ENCODE measurements at places on chromosomes 7 and 10.
A peak's percentile ranks its signal among the peaks of the same experiment; 100 is the strongest.

GRCh38 chr7:28280516-28280915 lies 99.9 kb upstream of the JAZF1 start:
- no peak for DNase-seq

DNA sequence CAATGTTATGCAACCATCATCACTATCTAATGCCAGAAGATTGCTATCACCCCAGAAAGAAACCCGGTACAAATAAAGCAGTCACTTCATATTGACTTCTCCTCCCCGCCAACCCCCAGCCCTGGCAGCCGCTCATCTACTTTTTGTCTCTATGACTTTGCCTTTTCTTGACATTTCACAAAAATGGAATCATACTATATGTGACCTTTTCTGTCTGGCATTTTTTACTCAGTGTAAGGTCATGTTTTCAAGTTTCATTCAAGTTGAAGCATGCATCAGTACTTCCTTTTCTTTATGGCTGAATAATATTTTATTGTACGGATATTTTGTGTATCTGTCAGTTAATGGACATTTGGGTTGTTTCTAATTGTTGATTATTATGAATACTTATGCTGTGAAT lies 28.1 kb downstream of the FHIP2A start:
- no peak for DNase-seq

- no peak for DNase-seq
Observed at GRCh38 chr10:72370201-72370722, 15.5 kb upstream of the DNAJB12 start.

- DNase-seq, result no peak
Observed at GRCh38 chr7:6320791-6321190, 48.4 kb upstream of the CYTH3 start.

DNA sequence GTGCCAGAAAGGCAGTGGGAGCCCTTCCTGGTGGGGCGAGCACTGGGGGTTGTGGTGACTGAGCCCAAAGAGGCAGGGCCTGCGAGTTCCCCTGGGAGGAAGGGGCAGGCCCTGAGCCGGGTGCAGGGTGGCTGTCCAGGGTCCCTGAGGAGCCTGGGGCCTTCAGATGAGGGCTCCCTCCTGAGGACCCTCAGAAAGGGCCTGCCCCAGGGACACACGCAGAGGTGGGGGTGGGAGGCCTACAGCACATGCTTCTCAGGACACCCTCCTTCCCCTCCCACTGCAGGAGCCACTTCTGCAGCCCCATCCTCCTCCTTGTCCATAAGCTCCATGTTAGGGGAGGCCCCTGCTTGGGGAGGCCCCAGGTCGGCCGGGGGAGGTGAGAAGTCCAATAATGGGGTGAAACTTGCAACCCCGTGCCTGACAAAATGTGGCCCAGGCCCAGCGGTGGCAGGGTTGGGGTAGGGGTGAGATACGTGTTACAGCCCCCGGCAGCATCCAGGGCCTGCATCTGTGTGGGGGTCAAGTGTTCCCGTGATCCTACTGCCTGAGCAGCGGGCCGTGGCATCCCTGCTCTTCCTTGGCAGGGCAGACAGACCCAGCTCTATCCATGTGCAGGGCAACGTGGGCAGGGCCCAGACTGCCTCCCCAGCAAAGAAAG lies 31.8 kb upstream of the RET start:
- DNase-seq, result no peak

GRCh38 chr10:132668048-132668394 lies 117.9 kb downstream of the NKX6-2 start:
- no peak for DNase-seq

DNA sequence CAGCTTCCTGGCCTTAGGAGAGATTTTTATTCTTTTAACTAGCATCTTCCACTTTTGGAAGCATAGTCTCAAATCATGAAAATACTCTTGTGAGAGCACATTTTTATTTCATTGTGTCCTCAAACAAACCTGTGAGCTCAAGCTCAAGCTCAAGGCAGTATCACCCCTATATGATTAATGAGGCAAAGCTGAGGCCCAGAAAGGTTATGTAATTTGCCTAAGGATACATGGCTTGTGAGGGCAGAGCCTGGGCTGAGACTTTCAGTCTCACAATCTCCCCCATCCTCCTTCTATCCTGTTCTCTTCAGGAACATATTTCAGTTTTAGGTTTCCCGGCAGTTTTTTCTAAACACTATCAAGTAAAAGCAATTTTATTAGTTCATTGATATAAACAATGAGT lies 359.5 kb downstream of the PTEN start:
- no peak for DNase-seq

- no peak for DNase-seq
Observed at GRCh38 chr10:31314256-31315150, 4.5 kb upstream of the ZEB1 start.

DNA sequence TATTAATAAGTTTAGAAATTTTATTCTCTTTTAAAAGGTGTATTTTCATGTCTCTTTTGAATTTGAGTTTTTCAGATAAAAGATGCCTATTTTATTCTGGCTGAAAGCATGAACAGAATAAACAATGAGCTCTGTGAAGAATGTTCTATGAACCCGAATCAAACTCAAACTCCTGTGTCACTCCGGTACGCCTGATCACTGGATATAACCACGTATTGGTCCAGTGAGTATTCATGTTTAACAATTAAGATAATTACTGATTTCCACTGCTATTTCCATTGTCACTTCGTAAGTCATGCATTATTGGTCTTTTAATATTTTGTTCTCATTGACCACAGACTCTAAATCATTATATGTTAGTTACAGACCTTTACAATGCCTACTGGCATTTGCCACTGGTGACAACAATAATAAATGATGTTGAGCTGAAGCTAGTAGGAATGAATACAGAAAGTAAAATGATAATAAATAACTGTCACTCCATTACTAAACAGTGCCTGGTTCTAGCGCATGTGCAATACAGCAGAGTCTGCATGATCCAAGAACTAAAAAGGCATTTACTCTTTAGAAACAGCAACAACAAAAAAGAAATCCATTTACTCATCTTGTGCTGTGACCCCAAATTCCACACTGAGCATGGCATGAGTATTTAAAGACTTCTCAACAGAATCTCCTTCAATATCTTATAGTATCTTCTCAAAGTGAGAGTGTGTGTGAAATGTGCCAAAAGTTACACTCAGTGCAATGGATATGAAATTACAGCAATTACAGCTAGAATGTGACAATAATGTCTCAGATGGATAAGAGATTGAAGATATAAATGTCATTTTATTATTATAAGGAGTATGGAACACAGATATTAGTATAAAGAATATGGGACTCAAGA lies 827.0 kb upstream of the LRRTM3 start:
- DNase-seq, result no peak

DNA sequence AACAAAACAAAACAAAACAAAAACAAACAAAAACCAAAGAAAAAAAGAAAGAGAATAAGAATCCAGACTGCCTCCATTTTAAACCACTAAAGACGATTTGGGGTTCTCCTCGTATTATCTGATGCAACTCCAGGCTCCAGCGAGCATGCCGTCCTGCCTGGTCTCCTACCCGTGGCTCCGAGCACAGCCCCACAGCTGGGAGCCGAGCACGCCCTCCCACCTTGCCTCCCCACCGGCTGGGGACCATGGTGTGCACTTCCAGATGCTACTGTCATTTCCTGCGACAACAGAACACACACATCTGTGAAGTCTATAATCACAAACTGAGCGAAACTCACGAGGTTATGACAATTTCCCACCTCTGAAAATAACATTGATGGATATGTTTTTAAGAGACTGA lies 113.1 kb downstream of the ADARB2 start:
- no peak for DNase-seq

GRCh38 chr10:112989826-112990225 lies 39.8 kb downstream of the TCF7L2 start:
- DNase-seq, result no peak

- DNase-seq, result no peak
Observed at GRCh38 chr10:71798308-71798624, 24.9 kb upstream of the VSIR start.

- no peak for DNase-seq
Observed at GRCh38 chr7:121618182-121618581, 222.1 kb upstream of the FAM3C start.

DNA sequence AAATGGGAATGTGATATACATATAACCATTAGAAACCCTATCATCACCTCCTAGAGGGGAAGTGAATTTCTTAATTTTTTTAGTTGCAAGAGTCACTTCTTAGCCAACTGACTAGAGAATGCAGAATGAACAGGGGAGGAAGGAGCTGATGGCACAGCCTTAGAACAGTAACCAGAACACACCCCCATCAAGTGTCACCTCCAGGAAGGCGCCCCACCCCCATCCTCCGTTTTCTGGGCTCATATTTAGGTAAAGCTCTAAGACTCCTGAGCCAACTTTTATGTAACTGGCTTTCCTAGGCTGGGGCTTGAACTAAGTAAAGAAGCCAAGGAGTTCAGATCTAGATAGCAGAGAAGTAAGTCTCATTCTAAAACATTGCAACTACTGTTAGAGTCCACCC lies 54.0 kb downstream of the COL17A1 start:
- no peak for DNase-seq

- DNase-seq, result no peak
Observed at GRCh38 chr10:87660484-87661133, 931 bp downstream of the PAPSS2 start.

GRCh38 chr10:94412449-94412848 lies 10.1 kb downstream of the TBC1D12 start:
- DNase-seq, result peak; percentile 20

DNA sequence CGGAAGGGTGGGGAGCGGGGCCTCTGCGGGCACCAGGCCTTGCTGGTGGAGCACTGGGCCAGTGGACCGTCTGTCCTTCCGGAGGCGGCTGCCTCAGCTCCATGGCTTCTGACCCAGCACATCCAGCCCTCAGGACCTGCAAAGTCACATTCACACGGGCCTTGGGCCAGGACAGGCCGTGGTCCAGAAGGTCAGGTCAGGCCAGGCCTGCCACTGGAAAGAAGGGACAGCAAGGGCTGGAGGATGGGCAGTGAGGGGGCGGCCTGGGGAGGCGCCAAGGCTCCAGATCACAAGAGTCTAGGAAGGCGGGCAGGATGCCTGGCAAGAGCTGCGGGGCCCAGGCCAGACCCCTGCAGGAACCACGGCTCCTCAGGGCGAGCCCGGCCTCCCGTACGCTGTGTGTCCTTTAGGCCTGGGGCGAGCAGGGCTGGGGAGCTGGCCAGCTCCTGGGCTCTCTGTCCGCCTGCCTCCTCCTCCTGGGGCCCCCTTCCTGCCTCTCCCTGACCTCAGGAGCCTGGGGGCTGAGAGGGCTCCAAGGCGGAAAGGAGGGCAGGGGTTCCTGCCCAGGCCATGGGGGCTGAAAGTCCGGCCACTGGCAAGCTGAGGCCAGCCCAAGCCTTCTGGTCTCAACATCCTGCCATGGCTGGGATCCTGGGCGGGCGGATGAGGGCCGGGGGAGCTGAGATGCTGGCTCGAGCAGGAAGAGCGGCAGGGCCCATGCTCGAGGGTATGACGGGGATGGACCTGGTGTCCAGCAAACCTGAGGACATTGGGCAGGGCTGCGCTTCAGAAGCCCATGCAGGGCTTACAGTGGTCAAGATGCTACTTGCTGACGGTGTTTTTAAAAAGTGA lies 225.8 kb downstream of the ELFN1 start:
- DNase-seq, result no peak

- DNase-seq, result no peak
Observed at GRCh38 chr7:137687556-137688265, 159.1 kb downstream of the DGKI start.

GRCh38 chr7:85234730-85235129 lies 47.9 kb upstream of the SEMA3D start:
- DNase-seq, result no peak

- DNase-seq, result no peak
Observed at GRCh38 chr7:44367475-44368043, 42.2 kb upstream of the CAMK2B start.

DNA sequence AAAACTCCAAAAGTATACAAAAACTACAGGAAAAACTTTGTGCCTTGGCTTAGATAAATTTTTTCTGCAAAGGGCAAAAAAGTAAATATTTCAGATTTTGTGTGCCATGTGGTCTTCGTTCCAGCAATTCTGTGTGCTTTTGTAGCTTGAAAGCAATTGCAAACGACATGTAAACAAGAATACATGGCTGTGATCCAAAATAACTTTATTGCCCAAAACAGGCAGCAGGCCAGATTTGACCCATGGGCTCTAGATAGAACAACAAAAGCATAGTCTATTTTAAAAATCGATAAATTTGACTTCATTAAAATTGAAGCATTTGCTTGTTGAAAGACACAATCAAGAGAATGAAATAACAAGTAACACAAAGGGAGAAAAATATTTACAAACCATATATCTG lies 336.6 kb downstream of the HPSE2 start:
- no peak for DNase-seq

- DNase-seq, result no peak
Observed at GRCh38 chr7:34156336-34156735, 251.0 kb downstream of the BMPER start.

DNA sequence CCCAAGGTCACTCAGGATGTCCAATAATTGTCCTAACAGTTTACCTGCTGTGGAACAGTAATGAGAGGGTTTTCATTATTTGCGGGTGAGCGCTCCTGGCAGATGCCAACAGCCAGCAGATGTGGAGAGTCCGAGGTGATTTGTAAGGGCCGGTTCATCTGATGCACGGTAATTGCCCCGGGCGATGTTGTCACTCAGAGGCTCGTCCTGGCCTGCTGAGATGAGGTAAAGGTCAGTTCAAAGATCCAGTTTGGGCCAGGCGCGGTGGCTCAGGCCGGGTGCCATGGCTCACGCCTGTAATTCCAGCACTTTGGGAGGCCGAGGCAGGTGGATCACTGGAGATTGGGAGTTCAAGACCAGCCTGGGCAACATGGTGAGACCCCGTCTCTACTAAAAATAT lies 16.9 kb downstream of the LHPP start:
- DNase-seq, result no peak

GRCh38 chr10:92747600-92747999 lies 57.8 kb downstream of the HHEX start:
- DNase-seq, result no peak

DNA sequence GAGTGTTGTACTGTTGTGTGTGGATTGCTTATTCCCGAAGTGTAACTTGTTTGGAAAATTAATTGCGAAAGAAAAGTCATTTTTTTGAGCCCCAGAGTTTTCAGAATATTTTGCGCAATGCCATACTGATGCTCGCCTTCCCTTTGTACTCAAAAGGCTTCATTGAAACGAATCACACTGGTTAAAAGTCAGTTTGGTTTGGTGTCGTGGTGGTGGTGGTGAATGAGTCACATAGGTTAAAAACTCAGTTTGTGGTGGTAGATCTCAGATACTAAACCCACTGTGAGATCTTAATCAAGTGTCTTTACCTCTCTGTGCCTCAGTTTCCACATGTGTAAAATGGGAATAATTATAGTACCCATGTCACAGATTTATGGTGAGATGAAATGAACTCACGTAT lies 61.1 kb upstream of the IL6 start:
- no peak for DNase-seq

DNA sequence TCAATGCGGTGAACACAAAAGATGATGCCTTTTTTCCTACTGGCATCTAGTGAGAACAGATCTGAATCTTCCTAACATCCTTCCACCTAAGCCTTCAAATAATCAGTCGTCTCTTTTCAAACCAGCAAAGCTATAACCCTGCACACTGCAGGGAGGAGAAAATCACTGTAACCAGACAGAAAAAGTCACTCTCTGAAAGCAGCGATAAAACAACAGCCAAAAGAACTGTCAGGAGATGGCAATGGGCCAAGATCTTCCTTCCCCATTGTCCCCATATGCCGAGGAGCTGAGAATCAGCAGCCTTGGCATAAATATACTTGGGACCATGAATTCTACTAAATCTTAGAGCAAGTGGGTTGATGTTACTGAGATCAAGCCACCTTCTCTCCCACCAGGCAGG lies 13.1 kb downstream of the FZD9 start:
- no peak for DNase-seq

- no peak for DNase-seq
Observed at GRCh38 chr7:6630007-6630849, 6.9 kb upstream of the ZNF316 start.

GRCh38 chr10:48683868-48684267 lies 805 bp upstream of the WDFY4 start:
- DNase-seq, result no peak
